Stimulated activated CD4-positive, alpha-beta T cell treated with anti-CD3 and anti-CD28 coated beads, Interleukin-2, amount 100 ng/mL, for 24 hours (primary cell): ENCODE measurements at places on chromosomes 11 and 22.

GRCh38 chr22:45868571-45869339 is 108.2 kb downstream of the WNT7B start:
- no peak for DNase-seq

DNA sequence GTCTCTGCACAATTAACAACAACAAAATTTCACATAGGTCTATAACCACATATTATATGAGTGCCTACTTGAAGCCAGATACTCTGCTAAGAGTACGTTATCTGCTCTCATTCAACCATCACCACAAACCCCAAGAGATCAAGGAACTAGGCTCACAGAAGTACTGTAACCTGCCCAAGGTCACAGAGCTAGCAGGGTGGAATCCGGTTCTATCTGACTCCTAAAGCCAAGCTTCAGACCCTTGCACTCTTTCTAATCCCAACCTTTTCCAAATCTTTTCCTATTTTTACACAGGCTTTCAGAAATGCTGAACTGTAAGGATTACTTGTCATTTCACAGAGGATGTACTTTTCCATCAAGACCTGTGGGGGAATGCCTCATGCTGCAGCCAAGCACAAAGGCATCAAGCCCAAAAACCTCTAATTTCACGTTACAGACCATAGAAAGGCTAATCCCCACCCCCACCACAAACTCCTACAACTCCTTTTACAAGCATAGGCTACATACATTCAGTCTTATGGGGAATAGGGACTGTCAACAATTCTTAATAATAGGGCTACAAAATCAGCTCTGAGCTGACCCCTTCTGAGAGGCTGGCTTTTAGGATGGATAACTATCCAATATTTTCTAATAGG is 927 bp downstream of the PRCP start:
- no peak for DNase-seq

DNA sequence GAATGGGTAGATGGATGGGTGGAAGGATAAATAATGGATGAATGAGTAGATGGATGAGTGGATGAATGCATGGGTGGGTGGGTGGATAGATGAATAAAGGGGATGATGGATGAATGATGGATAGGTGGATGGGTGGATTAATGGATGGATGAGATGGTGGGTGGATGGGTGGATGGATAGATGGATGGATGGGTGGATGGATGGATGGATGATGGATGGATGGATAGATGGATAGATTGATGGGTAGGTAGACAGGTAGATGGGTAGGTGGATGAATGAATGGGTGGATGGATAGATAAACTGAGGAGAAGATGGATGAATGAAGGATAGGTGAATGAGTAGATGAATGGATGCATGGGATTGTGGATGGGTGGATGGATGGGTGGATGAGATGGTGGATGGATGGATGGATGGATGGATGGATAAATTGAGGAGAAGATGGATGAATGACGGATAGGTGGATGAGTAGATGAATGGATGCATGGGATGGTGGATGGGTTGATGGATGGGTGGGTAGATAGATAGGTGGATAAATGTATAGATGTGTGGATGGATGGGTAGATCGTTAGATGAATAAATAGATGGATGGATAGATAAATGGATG is 331.3 kb downstream of the MN1 start:
- DNase-seq = no peak

DNA sequence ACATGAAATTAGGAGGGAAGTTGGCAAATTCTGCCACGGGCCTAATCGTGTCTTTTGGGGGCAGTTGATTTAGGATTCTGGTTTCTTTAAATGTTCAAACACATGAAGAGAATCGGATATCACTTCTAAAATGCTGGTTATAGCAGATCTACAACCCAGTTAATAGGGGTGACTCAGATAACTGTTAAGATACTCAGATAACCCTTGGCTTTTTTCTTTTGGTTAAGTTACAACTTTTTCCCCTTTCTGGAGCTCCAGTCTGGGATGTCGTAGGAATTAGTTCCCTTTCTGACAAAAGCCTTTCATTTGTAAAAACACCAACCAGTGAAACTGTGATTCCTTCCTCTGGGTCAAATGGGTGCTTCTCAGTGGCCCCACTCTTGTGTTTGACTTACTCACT is 976 bp downstream of the DEPDC7 start:
- no peak for DNase-seq

- DNase-seq = no peak
These were observed 10.0 kb upstream of the ZNRF3 start for GRCh38 chr22:28873183-28873963.

- no peak for DNase-seq
These were observed 14.0 kb downstream of the MMP3 start for GRCh38 chr11:102829316-102830000.

GRCh38 chr11:121607341-121607740 is 154.6 kb upstream of the SORL1-AS1 start:
- DNase-seq = no peak

DNA sequence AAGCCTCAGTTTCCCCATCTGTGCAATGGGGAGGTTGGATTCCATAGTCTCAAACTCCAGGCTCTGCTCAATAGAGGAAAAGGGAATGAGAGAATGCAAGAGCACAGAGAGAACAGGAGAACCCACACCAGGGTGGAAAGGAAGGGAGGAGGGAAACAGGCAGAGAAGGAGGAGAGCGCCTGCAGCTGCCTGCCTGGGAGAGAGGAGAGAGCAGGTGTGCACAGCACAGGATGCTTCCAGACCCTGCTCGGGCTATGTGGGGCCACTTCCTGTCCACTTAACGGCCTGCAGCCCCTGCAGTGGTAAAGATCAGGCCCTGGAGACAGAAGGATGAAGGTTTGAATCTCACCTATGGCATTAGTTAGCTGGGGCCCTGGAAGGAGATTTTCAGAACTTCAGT is 12.3 kb downstream of the LRRC32 start:
- no peak for DNase-seq
